CD4-positive, alpha-beta T cell treated with Interleukin-17A for 1 hour (primary cell): ENCODE measurements at places on chromosomes 6 and 20.

- DNase-seq = no peak
Observed at GRCh38 chr20:41205313-41205712, 68.0 kb downstream of the PLCG1 start.

- no peak for DNase-seq
Observed at GRCh38 chr6:127851197-127851596, 49.7 kb downstream of the THEMIS start.

DNA sequence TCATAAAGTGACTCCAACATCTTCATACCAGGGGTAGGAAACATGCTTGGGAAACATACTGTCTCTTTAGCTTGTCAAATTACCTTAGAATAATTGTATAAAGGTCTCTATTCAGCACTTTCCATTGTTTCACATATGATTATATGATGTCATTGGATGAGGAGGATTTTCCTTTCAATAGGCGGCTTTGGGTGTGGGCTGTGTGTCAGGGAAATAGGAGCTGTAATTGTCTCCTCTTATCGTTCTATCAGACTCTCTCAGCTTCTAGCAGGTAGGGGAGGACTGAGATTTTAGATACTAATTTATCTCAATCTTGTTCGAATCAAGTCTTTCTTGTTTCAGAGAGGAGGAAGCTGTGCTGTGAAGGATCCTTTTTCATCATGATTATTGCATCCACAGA lies 179.4 kb upstream of the OLIG3 start:
- DNase-seq = no peak

GRCh38 chr6:55100686-55101085 lies 73.6 kb upstream of the HCRTR2 start:
- DNase-seq = no peak

GRCh38 chr6:32439602-32440214 lies at the start of gene HLA-DRA:
HLA-DRA (plus strand) TSS chr6:32439887; CDS start chr6:32439951, 64 bp downstream.
- peak; percentile 93 for DNase-seq

- peak; percentile 61 for DNase-seq
Observed at GRCh38 chr6:133973109-133973971, 20.3 kb downstream of the TBPL1 start.

GRCh38 chr6:31795616-31796298 lies at the start of gene VARS1:
VARS1 (minus strand) TSS chr6:31795752; CDS start chr6:31795217, 535 bp downstream.
- peak; percentile 89 for DNase-seq

GRCh38 chr6:134614606-134615485 lies 296.9 kb upstream of the SGK1 start:
- DNase-seq = no peak

GRCh38 chr6:156719720-156720563 lies 57.2 kb upstream of the ARID1B start:
- peak; percentile 74 for DNase-seq

DNA sequence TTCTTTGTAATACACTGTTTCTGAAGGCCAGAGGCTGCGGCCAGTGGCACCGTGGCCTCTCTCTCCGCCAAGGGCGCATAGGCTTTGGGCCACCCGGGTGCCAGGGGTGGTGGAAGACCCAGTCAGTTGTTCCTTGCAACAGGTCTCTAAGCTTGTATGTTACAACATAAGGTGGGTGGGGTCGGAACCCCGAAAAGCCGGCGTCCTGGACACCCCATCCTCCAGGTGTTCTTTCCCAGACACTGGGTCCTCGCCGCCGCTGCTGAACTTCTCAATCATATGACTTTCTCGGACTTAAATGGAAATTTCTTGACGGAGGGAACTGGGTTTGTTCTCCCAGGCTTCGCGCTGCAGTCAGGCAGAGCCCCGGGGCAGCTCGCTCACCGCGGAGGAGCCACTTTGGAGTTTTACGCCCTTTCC lies 983 bp upstream of the KCNQ5 start:
- DNase-seq = peak; percentile 1

GRCh38 chr6:74931558-74931957 lies 274.3 kb downstream of the COL12A1 start:
- no peak for DNase-seq

DNA sequence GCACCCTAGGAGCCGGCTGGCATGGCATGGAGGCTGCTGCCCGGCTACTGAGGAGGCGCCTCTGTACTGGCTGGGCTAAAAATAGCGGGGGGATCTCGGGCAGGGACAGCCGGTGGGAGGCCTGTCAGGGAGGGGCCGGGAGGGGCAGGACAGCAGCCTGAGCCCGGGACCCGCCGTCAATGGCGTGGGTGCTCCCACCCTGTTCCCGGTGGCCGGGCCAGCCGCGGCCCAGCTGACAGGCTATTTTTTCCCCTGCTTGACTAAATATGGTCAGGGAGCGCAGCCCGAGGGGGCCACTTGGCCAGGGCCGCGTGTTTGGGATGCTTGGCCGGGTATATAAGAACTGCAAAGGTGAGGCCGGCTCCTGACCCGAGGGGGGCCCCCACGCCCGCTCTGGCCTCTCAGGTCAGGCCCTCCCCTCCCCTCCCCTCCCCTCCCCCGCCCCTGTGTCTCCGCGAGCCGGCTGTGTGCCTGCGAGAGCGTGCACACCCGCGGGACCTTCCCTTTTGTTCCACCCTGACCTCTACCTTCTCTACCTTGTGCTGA lies 74.4 kb upstream of the GATA5 start:
- no peak for DNase-seq

DNA sequence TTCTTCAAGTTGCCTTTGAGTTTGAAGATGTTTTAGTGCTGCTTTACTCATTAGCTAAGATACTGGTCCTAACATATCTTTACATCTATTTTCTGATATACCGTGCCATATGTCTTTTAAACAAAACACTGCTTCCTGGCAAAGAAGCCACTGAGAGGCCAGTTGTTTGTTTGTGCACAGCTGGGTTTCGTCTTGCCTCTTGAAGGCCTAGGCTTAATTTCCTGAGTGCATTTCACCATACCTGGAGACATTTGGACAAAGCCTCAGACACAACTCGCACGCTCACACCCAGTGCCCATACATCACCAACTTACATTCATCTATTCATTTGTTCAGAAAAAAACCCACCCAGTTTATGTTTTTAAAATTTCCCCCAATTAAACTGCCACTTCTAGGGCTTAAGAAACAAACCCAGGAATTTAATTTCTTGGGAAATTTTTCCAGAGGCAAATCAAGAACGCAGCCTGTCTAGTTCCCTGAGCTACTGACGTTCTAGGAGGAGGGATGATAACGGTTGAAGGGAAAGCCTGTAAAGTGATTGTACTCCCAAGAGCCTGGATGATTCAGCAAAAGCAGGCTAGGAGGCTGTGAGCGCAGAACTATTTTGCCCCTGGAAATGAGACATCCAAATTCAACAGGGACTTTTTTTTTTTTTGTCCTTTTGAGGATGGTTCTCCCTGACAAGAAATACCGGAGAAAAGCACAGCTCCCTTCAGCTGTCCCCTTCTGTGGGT lies 77.7 kb downstream of the OLIG3 start:
- DNase-seq = no peak

- DNase-seq = no peak
Observed at GRCh38 chr20:4060064-4060795, 44.9 kb upstream of the RNF24 start.

DNA sequence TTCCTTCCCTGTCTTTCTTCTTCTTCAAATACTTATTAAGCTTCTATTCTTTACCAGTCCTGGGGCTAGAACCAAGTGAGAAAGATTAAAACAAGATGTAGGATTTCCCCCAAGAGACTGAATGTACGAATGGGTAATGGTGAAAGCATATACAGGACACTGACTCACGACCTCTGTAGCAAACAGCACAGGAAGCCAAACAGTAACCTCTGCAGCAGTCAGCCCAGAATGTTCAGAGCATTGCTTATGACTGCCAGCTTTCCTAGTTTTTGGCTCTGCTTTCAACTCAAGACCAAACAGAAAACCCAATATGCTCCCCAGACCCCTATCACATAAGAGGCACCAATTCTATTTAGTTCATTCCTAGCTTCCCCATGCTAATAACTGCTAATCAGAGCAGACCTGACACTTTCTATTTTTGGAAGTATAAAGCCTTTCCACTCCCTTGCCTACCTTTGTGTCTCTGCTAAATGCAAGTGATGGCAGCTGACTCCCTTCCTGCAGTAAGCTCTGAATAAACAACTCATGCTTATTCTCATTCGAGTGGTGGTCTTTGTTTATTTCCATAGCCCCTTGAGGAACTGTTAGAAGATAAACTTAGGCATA lies 690.6 kb downstream of the EPM2A start:
- no peak for DNase-seq

DNA sequence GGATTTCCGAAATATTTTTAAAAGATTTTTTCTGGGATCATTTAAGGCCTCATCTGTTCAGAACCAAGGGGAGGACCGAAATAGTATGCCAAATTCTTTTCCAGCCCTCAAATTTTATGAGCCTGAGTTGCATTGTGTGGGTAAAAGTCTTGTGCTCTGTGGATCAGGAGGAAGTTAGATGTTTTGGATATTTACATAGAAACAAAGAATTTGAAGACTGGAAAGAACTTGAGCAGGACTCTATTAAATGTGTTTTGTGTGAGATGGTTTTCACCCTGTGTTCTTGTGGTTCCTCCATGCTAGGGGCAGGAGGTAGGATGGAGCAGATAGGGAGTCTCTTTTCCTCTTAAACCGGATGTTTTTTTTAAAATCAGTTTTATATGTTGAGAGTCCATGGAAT lies 329.1 kb downstream of the LAMA2 start:
- no peak for DNase-seq

DNA sequence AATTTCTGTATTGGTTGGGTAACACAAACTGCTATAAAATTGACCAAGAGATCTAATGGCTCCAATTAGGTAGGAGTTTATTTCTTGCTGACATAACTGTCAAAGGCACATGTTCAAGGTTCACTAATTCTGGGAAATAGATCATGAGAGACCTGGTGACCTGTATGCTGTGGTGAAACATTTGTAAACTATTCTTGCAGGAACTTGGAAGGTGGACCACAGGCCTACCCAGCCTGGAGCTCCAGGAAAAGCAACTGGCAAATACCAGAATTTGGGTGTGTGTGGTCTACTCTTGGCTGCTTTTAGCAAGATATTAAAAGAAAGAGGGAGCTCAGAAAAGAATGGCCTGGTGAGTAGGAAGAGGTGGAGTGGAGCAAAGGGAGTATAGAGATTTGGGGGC lies 184.6 kb downstream of the QKI start:
- no peak for DNase-seq

DNA sequence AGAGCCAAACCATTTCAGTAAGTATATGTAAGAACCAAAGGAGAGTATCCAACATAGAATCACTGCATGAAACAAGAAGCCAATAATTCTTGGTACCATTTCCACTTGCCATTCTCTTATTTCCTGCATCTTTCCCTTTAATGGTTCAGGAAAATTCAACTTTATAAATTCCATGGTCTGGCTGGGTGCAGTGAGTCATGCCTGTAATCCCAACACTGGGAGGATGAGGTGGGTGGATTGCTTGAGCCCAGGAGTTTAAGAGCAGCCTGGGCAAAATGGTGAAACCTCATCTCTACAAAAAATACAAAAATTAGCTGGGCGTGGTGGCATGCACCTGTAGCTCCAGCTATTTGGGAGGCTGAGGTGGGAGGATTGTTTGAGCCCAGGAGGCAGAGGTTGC lies 21.2 kb downstream of the NHLRC1 start:
- DNase-seq = no peak

GRCh38 chr6:44561832-44562665 lies 174.5 kb downstream of the CDC5L start:
- DNase-seq = no peak

- DNase-seq = no peak
Observed at GRCh38 chr20:15332711-15333160, 995.3 kb upstream of the FLRT3 start.

- DNase-seq = no peak
Observed at GRCh38 chr6:11094411-11094851, 797 bp downstream of the SMIM13 start.

GRCh38 chr6:127069659-127070279 lies 48.7 kb upstream of the RSPO3 start:
- no peak for DNase-seq

DNA sequence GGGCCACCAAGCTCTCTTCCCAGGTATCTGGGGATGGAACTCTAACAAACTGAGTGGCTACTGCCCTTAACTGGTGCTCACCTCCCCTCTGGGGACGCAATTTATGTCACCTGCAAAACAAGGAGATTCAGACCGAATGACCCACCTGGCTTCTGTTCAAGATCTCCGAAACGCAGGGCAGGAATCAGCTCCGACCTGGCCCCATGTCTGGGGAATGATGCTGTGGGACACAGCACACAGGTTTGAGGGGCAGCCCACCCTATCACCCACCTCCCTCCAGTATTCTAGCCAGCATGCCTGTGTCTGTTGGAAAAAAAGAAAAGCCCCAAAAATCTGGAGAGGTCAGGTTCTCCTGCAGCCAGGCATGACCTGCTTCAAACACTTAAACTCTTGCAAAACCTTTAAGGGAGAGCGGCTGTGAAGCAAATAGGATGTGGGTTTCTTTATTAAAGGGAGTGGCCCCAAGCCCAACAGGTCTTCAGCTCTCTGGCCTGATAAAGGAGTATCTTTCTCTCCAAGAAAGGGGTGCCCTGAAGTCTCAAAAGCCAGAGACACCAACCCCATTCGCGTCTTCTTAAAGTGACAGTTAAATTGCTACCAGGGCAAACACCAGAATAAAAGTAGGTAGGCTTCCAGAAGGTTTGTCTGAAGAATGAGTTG lies 6.4 kb downstream of the PREX1 start:
- DNase-seq = peak; percentile 47

DNA sequence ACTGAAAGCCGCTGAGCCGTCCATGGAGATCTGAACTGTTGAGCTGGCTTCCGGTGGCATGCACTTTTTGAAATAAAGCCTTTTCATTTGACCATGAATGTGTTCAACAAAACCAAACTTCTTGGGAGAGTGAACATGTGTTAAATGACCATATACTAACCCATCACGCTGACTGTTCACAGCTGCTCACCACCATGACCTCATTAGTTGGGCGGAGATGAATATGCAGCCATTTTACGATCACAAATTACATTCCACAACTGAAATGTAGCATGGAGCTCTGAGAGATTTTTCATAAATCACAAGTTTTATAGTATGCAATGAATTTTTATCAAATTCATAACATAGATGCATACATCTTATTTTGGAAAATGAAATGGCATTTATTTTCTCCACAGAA lies 4.2 kb downstream of the RAMACL start:
- no peak for DNase-seq

DNA sequence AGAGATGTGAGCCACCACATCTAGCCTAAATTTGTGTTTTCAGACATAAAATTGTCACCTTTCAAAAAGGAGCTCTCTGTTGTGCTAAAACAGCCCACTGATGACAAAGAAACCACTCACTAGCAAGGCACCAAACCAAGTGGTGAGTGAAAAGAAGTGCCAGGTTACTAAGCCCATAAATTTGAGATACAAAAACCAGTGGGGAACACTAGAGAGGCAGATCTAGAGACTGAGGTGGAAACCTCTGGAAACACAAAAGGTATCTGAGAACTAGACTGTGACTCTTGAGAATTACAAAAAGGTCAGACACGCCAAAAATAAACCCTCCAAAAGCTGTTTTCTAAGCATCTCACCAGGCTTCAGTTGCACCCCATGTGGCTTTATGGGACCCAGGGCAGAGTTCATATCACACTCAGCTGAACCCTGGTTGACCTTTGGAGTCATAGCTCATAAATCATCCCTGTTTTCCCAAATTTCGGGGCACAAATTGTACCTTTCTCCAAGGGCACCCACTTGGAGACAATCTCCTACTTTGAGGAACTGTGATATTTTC lies 24.2 kb downstream of the SAMD3 start:
- DNase-seq = no peak
